GM13976 (cell line): ENCODE measurements at places on chromosomes 7 and 10.

GRCh38 chr7:43491984-43492383 lies 90.9 kb upstream of the STK17A start:
- no peak for DNase-seq

- DNase-seq: no peak
Observed at GRCh38 chr10:73423309-73423708, 9.5 kb upstream of the ANXA7 start.

- no peak for DNase-seq
Observed at GRCh38 chr7:25771491-25771890, 380.5 kb upstream of the NFE2L3 start.

DNA sequence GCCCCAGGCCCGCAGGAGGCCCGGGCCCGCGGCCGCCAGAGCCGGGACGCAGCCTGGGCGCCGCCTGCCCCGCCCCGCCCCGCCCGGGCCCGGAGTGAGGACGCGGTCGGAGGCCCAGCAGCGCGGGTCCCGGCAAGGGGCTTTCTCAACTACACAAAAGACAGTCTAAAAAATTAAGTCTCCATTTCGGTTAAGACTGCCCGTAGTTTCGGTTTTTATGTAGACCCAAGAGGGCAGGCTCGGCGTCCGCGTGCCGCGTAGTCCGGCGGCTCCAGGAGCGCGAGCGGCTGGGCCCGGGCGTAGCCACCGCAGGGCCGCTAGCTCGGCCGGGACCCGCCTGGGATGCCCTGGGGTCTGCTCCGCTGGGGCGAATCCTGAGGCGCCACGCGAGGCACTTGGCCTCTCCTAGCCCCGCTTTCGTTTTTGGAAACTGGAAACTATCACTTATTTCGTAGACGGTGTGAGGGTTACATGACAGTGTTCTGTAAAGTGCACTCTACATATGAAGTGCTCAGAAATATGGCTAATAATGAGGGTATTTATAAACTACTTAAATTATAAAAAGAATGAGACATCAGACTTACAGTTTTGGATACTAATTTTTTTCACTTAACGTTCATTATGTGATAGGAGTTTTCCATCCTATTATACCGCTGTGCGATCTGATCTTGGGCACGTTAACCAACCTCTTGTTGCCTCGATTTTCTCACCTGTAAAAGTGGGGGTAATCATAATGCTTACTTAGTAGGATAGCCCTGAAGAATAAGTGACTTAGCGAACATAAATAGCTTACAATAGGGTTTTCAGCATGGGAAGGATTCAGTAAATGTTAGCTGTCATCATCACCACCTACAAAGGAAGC lies 573 bp downstream of the BLVRA start:
- DNase-seq: peak; percentile 71

DNA sequence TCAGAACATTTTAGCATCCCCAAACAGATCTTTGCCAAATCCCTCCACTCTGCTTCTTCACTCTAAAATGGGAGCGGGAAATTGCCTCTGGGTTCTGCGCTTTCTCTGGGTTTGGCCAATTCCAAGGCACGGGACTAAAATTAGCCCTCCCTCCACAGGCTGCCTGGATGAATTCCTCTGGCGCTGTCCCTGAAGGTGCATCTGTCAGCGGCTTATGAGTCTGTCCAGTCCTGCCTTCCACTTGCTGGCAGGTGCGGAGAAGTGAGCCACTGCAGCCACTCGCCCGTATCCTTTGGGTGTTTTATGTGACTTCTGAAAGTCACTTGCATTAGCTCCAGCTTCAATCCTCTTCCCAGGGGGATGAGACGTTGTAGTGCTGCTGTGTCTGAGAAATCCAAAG lies 121.6 kb downstream of the SH2D4B start:
- no peak for DNase-seq

DNA sequence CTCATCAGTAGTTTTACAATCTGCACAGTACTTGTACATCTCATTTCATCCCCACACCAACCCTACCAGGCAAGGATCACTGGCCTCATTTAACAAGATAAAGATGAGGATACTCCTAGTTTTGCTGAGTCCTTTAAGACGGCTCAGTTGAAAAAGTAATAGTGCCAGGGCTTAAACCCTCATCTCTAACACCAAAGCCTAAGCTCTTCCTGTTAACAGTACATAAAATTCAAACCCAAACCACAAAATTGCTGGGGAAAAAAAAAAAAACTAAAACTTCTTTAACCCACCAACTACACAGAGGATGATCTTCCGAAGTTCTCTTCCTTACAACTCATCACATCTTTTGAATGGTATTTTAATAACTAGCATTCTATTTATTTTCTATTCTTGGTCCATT lies 1.3 kb downstream of the SAR1A start:
- no peak for DNase-seq

- no peak for DNase-seq
Observed at GRCh38 chr10:131533846-131534526, 222.5 kb upstream of the TCERG1L start.

- DNase-seq: no peak
Observed at GRCh38 chr7:7772397-7772821, 54.0 kb upstream of the RPA3 start.

- peak; percentile 74 for DNase-seq
Observed at GRCh38 chr10:50739618-50740292, at the start of gene ASAH2B. ASAH2B (plus strand) TSS chr10:50739936; CDS start chr10:50745131, 5,195 bp downstream.

DNA sequence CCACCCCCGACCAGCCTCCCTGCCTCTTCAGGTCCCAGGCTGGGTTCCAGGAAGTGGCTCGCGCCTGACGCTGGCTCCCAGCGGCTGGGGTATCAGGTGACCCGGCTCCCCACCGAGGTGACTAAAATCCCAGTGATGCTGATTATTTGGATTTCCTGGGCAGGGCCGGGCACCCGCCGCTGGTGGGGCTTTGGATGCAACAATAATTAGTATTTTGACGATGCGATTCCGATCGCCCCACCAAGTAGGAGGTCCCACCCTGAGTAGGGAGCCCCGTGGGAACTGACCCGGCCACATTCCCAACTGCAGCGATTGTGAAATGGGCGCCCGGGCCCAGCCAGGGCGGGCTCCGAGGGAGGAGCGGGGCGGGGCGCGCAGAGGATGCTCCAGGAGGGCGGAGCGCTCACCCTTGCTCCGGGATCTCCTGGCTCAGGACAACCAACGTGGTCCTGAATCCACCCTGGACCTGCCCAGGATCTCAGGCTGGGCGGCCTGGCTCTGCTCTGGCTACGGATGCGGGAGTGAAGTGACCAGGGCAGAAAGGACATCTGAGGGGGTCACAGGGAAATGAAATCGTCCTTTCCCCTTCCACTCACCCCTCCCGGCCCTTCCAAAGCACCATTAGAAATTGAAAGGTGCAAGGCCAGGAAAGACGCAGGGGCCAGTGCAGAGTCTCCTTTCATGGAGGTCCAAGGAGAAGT lies 32.6 kb downstream of the DUSP5 start:
- DNase-seq: no peak

DNA sequence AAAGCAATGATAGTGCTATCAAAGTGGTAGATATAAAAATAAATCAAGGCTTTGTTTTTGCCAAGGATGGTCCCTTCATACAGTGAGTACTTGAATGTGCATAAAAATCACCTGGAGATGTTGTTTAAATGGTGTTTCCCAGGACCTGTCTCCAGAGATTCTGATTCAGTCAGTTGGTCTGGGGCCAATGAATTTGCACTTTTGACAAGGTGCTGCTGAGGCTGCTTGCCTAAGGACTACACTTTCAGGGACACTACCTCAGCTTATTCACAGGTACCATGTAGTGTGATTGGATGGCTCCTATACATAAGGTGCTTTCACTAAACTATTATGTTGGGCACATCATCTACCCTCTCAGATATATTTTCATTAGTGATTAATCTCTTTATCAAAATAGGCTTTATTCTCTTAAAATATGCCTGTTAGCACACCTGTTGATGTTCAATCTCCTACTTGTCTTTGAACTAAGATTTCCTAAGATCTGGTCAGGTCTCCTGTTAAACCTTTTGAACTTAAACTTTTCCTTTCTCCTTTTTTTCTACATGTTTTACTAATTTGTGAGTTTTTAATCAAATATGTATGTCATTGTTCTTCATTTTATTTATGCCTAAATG lies 24.3 kb downstream of the CAPZA2 start:
- no peak for DNase-seq

DNA sequence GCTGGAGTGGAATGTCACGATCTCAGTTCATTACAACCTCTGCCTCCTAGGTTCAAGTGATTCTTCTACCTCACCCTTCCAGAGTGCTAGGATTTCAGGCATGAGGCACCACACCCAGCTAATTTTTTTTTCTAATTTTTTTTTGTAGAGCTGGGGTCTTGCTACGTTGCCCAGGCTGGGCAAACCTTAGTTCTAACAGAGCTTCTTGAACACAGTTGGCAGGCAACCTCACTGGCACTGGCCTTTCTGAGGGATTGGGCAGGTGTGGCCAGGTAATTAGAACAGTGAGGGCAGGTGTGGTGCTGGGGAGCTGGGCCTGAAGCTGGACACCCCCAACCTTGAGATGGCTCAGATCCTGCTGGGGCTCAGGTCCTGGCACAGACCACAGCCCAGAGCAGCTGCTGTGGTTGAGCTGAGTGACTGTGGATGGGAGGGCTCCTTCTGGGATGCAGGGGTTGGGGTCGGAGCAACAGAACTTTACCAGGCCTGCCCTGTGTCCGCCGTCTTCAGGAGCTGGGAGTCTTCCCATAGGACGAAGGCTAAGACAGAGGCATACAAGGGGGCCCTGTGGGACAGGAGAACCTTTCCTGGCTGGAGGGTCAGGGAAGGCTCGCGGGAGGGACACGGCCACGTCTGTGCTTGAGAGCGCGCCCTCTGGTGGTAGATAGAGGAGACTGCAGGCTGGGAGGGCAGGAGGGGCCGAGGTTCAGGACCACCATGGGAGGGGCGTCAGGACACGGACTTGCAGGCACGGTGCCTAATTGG lies 48.2 kb downstream of the COL26A1 start:
- peak; percentile 83 for DNase-seq

GRCh38 chr7:55413442-55413841 lies 48.3 kb downstream of the LANCL2 start:
- no peak for DNase-seq

DNA sequence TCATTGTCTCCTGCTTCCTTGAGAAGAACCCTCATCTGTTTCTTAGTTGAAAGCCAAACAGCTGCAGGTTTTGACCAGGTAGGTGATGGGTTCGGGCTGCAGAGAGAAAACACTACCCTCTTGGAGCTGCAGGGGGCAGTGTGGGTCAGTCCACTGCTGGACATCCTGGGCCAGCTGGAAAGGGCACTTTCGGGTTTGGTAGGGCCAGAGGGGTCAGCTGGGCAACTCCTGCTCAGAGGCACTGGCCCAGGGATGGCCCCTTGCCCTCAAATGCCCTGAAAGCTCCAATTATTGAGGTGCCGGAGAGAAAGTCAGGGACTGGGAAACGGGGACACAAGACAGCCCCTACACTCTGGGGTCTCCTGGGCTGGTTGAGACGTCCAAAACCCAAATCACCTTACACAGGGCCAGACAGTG lies 90.7 kb downstream of the MKI67 start:
- DNase-seq: peak; percentile 78

DNA sequence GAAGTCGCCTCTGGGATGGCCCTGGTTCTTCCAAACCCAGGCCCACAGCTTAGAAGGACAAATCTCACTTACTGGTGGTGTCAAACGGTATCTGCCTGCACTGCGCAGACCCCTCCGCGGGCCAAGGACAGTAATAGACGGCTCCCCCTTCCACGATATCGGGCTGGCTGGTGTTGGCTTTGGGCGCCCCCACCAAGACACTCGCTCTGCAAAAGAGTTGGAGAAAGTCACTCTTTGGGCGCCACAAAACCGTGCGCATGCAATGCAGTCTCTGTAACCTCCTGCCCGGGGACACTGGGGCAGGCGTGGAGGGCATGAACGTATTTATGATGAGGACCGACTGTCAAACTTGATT lies 1.1 kb downstream of the ITGA8 start:
- DNase-seq: no peak

DNA sequence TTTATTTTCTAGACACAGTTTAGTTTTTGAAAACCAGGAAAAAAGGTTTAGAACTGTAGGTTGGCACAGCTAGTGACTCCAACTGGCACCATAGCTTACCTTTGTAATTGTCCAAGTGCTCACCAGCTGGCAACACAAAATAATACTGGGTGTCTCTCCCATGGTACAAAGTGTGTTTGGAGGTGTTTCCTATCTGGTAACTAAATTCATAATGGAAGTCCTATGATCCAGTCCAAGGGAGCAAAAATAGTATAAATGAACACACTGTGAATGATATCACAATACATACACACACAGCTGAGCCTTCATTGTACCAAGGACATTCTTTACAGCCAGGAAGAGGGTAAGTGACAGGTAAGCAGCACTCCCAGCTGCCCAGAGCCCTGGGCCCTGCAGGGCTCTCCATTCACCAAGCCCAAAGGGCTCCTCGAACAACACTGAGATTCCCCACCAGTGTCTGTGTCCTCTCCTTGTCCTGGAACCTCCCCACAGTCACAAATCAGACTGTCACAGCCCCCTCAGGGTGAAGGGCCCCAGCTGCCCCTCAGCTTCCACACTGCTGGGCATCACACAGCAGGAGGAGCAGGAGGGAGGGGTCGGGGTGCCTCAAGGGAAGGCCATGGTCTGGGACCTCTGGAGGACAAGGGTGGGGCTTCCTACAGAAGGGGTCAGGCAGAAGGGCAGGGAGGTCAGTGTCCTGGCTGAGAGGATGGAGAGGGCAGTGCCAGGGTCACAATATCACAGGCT lies 72.1 kb downstream of the PKD1L1 start:
- no peak for DNase-seq

DNA sequence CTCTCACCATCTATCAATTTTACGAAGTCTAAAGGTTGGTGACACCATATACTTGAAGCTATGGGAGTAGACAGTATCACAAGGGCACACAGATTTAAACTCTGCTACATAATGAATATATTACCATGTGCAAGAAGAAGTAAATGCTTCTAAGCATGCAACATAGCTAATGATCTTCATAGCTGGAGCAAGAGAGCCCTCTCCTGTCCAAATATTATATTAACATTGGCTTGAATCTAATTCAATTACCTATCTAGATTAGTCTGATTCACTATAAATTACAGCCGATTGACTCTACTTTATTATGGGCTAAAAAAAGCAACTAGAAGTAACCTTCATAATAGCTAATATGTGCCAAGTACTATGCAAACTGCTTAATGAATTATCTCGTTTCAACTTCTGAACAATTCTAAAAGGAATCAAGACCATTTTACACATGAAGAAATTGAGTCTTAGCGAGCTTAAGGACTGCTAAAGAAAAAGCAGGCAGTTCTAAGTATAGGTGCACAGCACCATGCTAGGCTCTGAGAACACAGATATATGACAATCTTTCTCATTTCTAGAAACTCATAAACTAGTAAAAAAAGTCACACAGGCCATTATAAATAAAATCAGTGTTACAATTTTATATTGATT lies 21.9 kb downstream of the FRA10AC1 start:
- DNase-seq: peak; percentile 7

- DNase-seq: peak; percentile 53
Observed at GRCh38 chr7:37352974-37353948, 95.4 kb downstream of the ELMO1 start.

DNA sequence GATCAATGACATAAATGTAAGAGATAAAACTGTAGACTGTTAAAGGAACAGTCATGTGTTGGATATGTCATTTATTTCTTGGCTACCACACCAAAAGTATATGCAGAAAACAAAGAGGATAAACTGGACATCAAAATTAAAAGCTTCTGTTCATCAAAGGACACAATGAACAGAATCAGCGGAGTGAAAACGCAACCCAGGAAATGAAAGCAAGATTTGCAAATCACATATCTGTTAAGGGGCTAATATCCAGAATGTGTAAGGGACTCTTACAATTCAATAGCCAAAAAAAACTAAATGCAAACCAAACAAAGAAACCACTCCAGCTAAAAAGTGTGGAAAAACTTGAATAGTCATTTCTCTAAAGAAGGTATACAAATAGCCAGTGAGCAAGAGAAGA lies 164.3 kb downstream of the ZMYND11 start:
- no peak for DNase-seq

GRCh38 chr10:21169271-21169670 lies 272.2 kb upstream of the NEBL start:
- DNase-seq: no peak
